Colonic mucosa (tissue), 4 donors: ENCODE measurements at places on chromosomes 1 and 21.

DNA sequence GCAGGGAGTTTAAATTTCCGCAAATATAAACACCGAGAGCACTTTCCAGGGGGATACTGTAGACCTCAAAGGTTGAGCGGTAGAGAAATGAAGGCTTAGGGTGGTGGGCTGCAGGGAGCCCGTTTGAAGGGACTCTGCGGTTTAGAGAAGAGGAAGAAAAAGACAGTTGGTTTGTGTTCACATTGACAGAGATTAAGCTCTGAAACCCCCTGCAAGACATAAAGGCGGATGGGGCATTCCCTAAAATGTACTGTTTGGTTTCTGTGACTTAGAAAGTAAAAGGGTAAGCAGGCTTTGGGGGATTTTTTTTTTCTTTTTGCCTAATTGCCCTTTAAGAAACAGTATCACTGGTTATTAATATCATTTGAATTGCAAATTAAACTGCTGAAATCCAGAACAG is 1.3 kb downstream of the KAZN start:
- no peak overlapping the region for H3K27ac ChIP-seq
- H3K4me1 ChIP-seq, result no peaks in the 10 kb centered on the region
- no peaks in the 10 kb centered on the region for H3K36me3 ChIP-seq
- DNase-seq, result no peak

DNA sequence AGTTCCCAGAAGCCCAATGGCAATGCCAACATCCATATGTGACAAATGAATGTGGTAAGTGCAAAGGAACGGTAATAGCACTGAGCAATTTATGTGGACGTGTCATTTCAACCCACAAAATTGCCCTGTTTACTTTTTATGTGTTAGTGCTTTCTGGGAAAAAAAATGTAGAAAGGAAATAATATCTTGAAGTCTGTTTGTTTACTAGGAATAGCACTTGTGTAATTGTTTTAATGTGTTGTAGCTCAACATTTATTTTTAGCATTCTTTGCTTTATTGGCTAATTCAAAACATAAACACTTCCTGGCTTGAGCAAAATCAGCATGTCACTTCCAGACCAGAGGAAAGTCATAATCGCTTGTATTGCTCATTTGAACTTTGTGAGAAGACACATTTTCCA is 224.8 kb upstream of the KCNK2 start:
- H3K4me3 ChIP-seq, result no peak overlapping the region
- no peaks in the 10 kb centered on the region for H3K36me3 ChIP-seq
- no peak for DNase-seq
- no peak overlapping the region for H3K27ac ChIP-seq

DNA sequence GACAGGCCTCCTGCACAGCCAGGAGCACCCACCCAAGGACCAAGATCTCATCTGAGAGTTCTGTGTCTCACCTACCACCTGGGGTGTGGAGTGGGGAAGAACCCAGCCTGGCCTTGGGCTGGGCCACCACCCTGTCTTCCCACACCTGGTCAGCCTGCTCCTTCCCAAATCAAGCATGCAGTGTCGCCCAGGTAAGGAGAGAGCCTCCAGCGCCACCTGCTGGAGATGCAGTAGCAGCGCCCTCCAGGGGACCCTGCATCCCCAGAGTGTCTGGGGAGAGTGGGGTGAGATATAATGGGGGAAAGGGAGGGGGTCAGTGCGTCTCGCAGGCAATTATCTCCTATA is 32.3 kb downstream of the KIAA2013 start:
- H3K4me1 ChIP-seq, result no peaks in the 10 kb centered on the region
- H3K27me3 ChIP-seq, result peaks cover 10% of the 10 kb centered on the region
- peak; percentile 63 for DNase-seq
- H3K27ac ChIP-seq, result no peak overlapping the region

DNA sequence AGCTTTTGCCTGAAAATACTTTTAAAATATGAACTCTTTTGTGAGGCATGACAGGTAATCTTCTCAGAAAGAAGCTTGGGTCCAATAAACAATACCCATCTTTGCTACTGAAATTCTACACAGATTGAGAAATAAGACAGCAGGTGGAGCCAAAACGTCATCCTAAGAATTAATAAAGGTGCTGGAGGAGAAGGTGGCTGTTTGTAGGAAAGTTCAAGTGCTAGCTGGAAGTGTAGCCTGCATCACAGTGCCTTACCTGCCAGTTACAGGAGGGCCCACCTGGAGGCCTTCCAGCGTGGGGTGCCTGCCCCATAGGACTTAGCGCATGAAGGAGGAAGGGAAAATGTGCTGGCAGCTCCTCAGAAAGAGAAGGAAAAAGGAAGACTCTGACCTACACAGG is 93.7 kb downstream of the TTC3 start:
- peaks cover 5% of the 10 kb centered on the region for H3K36me3 ChIP-seq
- DNase-seq, result no peak
- no peaks in the 10 kb centered on the region for H3K27me3 ChIP-seq
- no peaks in the 10 kb centered on the region for H3K4me1 ChIP-seq
- no peak overlapping the region for H3K4me3 ChIP-seq
- H3K27ac ChIP-seq, result no peak overlapping the region

- H3K4me3 ChIP-seq, result no peak overlapping the region
- peak overlapping the region; percentile 83 for H3K27ac ChIP-seq
- no peak for DNase-seq
- peaks cover 6% of the 10 kb centered on the region for H3K4me1 ChIP-seq
Observed at GRCh38 chr1:28323720-28324119, 5.1 kb upstream of the MED18 start.

DNA sequence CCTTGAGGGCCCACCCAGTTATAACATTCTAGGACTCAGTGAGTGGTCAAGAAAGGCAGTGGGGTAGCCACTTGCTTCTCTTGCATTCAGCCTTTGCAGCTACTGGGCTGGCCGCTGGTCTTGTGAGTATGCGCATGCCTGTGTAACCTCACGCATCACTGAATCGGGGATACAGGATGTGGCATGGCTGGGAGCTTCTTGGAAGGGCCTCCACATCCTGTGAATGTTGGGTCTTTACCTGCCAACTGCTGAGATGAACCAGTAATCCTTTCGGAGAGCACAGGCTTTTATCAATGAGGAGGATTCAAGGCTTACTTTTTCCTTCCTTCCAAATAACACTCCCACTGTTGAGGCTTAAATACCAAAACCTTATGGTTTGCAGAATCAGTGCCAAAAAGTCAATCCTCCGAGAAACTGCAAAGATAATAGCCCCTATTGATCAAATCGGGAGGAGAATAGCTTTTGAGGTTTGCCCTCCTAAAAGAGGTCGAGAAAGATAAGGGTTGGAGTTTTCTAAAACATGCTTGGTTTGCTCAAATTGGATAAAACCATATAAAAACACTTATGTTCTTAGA is 198.9 kb upstream of the UBE2U start:
- no peaks in the 10 kb centered on the region for H3K36me3 ChIP-seq
- H3K27me3 ChIP-seq, result no peaks in the 10 kb centered on the region
- no peaks in the 10 kb centered on the region for H3K4me1 ChIP-seq
- no peak overlapping the region for H3K4me3 ChIP-seq
- DNase-seq, result no peak

DNA sequence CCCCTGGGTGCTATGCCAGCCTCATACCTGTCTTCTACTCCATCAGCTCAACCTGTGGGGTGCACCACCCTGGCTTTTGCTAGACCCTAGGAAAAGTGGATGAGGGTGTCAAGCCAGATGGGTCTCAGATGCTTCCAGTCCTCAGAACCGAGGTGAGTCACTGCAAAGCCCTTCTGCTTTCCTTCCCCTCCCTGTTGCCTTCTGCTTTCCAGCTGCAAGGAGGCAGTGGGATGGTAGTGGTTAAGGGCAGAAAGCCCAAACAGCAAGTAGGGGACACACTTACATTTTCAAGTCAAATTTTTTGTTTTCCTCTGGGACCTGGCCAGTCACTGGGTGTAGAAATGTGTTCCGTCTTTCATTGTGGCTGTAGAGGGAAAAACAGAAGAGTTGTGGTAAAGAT is 60.7 kb upstream of the GOLT1A start:
- H3K4me1 ChIP-seq, result no peaks in the 10 kb centered on the region
- H3K27me3 ChIP-seq, result no peaks in the 10 kb centered on the region
- H3K27ac ChIP-seq, result no peak overlapping the region
- DNase-seq, result no peak
- H3K4me3 ChIP-seq, result no peak overlapping the region

GRCh38 chr21:42381347-42381984 is 14.4 kb downstream of the TMPRSS3 start:
- peak; percentile 85 for DNase-seq
- no peaks in the 10 kb centered on the region for H3K27me3 ChIP-seq
- no peak overlapping the region for H3K4me3 ChIP-seq
- H3K27ac ChIP-seq, result no peak overlapping the region
- H3K36me3 ChIP-seq, result no peaks in the 10 kb centered on the region

DNA sequence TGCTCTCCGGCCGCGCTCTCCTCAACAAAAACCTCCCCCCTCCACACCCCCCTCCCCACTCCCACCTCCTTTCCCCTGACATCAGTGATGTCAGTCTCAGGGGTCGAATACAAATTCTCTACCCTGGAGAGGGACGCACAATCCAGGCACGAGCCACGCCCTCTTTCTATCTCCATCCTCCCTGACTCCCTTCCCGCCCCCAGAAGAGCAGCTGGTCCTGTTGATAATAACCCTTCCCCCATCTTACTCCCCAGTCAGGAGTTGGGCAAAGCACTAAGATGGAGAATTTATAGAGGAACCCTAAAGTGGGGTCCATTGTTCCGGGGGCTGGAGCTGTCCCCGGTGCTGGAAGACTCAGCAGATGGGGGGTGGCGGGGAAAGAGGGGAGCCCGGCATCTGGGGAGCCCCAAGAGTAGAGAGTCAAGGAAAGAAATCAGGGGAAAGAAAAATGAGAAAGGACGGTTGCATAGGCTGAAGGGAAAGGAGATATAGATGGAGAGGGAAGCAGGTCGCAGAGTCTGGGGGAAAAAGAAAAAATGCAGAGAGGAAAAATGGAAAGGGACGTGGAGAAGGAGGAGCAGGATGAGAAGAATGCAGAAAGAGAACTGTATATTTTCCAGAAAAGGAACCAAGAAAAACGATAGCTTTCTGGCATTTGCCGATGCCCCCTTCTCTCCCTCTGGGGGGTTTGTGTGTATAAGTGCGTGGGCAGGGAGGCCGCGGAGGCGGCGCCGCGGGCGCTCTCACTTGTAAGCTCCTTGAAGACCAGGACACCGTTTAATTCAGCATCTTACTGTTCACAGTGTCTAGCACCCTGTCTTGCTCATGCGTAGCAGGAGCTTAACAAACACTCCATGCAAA is at the start of gene CELF3:
TSS of gene CELF3 (minus strand) at position 33 of the 861 bp plus-strand sequence. CDS start 783 bp downstream, outside the sequence.
- DNase-seq, result no peak
- H3K27ac ChIP-seq, result no peak within 1 kb of the TSS
- H3K4me1 ChIP-seq, result peaks cover 16% of the 10 kb centered on the region

GRCh38 chr1:164064501-164064900 is 494.5 kb upstream of the PBX1 start:
- H3K27ac ChIP-seq, result no peak overlapping the region
- H3K27me3 ChIP-seq, result no peaks in the 10 kb centered on the region
- no peaks in the 10 kb centered on the region for H3K4me1 ChIP-seq
- no peaks in the 10 kb centered on the region for H3K36me3 ChIP-seq
- DNase-seq, result no peak

DNA sequence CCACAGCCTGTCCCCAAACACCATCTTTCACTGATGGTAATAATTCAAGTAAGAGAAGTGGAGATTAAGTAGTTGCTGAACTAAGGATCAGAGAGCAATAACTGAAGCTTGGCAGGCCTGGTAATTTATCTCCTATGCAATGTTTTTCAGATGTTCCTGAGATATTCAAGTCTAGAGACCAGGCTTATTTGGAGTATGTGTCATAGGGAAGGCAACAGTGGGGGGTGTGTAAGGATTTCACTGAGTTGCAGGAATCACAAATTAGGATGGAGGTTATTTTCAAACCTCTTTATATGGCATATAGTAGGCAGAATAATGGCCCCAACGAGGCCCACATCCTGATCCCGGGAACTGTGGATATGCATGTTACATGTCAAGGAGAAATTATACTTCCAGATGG is 171.7 kb downstream of the KCNJ6 start:
- no peaks in the 10 kb centered on the region for H3K4me1 ChIP-seq
- no peaks in the 10 kb centered on the region for H3K27me3 ChIP-seq
- DNase-seq, result no peak
- H3K4me3 ChIP-seq, result no peak overlapping the region

GRCh38 chr1:151514366-151514765 is 3.2 kb downstream of the CGN start:
- no peak for DNase-seq
- no peak overlapping the region for H3K4me3 ChIP-seq
- no peaks in the 10 kb centered on the region for H3K27me3 ChIP-seq
- H3K4me1 ChIP-seq, result peaks cover 3% of the 10 kb centered on the region
- H3K36me3 ChIP-seq, result no peaks in the 10 kb centered on the region
- H3K27ac ChIP-seq, result peak overlapping the region; percentile 76
